ENCODE measurements at places on chromosomes 1 and 21. TPM values are rescaled to one million over a fixed set of nuclear protein-coding genes. Genes with fewer than 3 reads are reported as not detected.

The TNNT2 gene
- not detected for total RNA-seq

The DNAJC6 gene
- 5.3 TPM for total RNA-seq

The NIBAN1 gene
- total RNA-seq, result 589 TPM

GRCh38 chr1:82525378-82525777 is 724.6 kb downstream of the ADGRL2 start:
- no peak for ATAC-seq

DNA sequence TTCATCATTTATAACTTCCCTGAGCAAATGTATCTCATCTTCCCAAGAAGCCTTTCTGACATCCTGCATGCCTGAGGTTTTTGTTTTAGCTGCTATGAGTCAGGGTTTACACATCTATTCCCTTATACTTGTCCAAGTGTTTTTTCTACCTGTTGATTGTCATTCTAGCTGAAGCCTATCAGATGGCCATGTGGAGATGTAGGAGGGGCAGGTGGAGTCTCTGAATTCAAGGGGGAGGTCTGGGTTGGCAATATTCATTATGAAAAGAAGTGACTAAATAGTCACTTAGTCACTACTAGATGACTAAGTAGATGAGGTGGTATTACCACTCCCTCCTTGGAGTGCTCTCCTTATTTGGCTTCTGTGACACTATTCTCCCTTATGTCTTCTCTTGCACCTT is 52.4 kb downstream of the XCL1 start:
- no peak for ATAC-seq

DNA sequence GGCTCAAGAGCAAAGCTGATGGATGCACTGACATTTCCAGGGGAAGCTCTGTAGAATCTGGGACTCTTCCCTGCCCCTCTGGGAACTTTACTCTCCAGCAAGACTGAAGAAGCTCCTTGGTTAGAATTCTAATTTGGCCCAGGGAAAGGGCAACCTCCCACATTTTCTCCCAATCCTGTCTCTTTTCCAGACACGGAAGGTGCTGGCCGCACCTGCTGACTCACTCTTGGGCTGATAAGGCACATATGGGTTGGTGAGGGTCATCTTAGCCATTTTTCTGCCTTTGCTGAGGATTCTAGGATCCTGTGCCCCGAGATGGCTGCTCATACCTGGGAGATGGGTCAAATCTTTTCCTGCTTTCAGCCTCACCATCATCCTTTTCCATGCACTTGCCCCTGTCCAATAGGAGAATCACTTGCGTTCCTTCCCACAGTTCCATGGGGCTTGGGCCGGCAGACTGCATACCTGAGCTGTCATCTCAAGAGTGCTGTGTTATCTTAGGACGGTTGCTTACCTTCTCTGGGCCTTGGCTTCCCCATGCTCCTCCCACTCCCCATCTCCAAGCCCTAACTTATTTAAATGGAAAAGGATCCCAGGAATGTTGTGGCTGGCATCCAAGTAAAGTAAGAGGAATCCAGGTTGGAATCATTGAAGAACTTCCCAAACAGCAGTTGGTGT is 1.3 kb downstream of the TINAGL1 start:
- ATAC-seq, result peak; percentile 18

GRCh38 chr21:34871026-34871908 is 177.8 kb downstream of the RUNX1 start:
- ATAC-seq, result no peak

DNA sequence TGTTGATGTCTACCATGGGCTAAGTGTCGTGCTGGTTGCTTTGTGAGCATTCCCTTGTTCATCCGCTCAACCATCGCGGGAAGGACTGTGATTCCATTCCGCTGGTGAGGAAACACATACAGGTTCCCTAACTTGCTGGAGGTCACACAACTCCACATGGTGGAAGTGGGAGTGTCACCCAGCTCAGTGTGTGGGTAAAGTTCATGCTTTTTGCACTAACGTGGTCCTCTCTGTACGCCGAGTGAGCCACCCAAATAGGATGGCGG is 4.0 kb upstream of the CLDN19 start:
- ATAC-seq, result no peak
